Non-pigmented ciliary epithelial cell (primary cell): ENCODE measurements at places on chromosomes 5 and 9.

- no peak for DNase-seq
Observed at GRCh38 chr5:12316812-12317211, 412.6 kb upstream of the CTNND2 start.

- DNase-seq, result no peak
Observed at GRCh38 chr9:106862821-106863720, at the start of gene ZNF462. Gene ZNF462, plus strand, starts transcription at chr9:106863166. Its CDS starts 60,218 bp downstream, at chr9:106923384.

DNA sequence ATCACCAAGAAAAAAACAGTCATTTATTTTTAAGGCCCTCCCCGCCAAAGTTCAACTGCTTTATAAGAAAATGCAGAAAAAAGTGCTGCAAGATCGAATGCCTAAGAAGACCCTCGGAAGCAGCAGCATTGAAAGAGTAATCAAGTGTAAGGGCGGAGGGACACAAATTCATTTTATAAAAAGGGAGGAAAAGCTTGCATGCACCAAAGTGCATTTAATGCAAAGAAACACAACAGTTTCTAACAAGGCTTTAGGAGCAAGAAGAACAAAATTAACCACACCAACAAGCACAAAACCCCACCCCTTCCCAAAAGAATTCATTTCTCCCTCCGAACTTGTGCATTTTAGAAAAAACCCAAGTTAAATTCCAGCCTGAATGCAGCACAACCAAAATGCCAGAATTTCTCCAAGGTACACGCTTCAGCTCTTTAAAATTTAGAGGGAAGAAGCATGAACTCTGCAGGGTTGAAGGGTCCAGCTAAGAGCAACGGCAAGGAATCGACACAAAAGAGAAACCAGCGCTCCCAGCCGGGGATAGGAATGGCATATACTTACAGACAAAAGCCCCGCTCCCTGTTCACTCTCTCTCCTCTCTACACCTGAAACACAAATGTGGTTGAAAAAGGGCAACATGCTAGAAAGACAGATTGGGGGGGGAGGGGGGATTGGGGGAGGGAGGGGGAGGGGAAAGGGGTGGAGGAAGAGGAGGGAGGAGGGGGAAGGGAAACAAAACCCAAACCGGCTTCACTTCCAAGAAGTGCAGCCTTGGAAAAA lies at the start of gene NREP:
NREP (minus strand) TSS at position 614 of the 774 bp plus-strand sequence. CDS start 1,422 bp downstream, outside the sequence.
- no peak for DNase-seq

GRCh38 chr5:151271336-151271735 lies 18.4 kb downstream of the GM2A start:
- no peak for DNase-seq

- DNase-seq, result no peak
Observed at GRCh38 chr5:153831973-153832372, 206.7 kb downstream of the FAM114A2 start.

DNA sequence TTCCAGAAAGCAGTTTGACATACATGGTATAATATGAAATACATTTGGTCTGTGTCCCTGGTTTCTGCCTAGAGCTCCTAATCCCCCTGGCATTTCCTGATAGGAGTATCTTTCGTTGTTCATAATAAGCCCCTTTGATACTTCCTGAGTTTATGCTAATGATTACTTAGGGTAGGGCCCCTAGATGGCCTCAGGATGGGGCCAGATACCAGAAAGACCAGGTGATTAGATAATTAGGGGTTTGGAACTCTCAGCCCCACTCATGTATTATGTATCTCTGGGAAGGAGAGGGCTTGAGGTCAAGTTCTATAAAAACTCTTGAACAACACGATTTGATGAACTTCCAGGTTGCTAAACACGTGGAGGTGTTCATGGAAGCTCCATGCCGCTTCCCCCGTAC lies 163.3 kb upstream of the ZNF608 start:
- DNase-seq, result no peak

DNA sequence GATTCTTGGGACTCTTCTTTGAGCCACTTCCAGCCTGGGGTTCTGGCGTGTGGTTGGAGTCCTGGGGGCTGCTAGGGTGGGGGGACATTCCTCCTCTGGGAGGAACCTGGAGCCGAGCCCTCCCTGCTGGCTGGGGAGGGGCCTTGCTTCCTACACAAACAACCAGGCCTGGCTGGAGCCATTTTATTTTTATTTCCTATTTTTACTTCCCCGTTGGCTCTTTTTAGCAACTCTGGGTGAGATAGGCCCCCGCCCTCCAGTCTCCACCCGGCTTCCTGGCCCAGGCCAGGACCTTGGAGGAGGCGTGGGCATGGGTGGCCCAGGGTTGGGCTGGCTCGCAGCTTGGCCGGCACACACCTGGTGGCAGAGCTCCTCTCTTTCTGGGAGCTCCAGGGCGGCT lies 15.1 kb downstream of the RXRA start:
- no peak for DNase-seq

- DNase-seq, result no peak
Observed at GRCh38 chr5:136143312-136143711, 10.7 kb downstream of the SMAD5 start.

- no peak for DNase-seq
Observed at GRCh38 chr9:70478963-70479641, 64.6 kb upstream of the KLF9 start.

DNA sequence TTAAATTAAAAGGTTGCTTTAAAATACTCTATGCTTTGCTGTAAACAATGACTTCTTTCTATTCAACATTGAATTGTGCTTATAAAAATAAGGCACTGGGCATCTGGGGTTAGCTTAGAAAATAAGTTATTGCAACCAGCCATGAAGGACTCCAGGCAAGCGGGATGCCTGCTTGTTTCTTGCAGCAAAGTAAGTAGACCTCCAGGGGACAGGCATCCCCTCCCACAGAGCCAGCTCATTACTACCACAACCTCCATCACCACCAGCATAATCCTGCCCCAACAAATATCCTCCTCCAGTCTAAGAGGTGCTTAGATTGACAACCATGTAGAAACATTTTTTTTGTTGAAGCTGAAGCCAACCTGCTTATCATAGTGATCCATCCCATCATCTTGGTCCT lies 190.4 kb downstream of the TARS1 start:
- no peak for DNase-seq

DNA sequence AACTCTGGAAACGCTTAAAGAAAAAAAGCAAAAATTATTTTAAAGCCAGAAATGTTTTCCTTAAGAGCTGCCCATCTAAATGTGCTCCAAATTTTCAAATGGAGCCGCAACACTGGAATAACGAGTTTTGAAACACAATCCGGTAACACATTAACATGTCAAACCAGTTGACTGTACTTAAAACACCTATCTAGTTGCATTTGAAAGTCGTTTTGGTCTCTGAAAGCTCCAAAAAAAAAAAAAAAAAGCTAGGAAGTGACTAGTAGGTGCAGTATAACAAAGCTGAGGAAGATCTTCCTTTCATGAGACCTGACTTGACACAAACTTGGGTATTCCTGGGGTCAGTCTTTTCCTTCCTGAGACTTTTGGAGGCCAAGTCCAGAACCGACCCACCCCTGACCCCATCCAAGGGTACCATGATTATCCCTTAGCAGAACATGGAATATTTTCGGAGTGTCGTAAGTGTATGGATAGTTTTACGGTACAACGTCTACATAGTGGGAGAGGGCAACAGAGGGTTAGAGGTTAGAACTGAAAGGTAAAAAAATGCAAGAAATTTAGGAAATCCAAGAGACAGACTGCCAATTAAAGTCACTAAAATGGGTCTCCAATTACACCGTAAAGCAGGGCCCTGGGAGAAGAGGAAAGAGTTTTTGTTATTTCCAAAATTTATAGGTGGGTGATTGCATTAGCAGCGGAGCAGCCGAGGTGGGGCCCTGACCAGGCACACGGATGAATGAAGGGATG lies 812 bp downstream of the CETN3 start:
- no peak for DNase-seq

- DNase-seq, result no peak
Observed at GRCh38 chr9:14650596-14650995, 42.6 kb downstream of the ZDHHC21 start.

GRCh38 chr5:82164977-82165713 lies 113.0 kb downstream of the RPS23 start:
- DNase-seq, result no peak

GRCh38 chr5:156326718-156327259 lies at the start of gene SGCD:
Gene SGCD, plus strand, starts transcription at chr5:156327164.
- DNase-seq, result no peak

GRCh38 chr9:114774524-114774923 lies 31.3 kb downstream of the TNFSF15 start:
- DNase-seq, result no peak

DNA sequence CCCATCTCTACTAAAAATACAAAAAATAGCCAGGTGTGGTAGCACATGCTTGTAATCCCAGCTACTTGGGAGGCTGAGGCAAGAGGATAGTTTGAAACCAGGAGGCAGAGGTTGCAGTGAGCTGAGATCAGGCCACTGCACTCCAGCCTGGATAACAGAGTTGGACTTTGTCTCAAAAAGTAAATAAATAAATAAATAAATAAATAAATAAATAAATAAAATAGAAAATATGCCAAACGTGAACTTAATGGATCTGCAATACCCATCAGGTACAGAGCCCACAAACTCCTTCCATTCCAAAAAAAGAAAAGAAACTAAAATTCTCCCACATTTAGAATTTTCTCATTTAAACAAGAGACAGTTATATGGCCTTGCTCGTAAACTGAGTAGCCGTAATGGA lies 702.7 kb downstream of the CDH18 start:
- DNase-seq, result no peak

DNA sequence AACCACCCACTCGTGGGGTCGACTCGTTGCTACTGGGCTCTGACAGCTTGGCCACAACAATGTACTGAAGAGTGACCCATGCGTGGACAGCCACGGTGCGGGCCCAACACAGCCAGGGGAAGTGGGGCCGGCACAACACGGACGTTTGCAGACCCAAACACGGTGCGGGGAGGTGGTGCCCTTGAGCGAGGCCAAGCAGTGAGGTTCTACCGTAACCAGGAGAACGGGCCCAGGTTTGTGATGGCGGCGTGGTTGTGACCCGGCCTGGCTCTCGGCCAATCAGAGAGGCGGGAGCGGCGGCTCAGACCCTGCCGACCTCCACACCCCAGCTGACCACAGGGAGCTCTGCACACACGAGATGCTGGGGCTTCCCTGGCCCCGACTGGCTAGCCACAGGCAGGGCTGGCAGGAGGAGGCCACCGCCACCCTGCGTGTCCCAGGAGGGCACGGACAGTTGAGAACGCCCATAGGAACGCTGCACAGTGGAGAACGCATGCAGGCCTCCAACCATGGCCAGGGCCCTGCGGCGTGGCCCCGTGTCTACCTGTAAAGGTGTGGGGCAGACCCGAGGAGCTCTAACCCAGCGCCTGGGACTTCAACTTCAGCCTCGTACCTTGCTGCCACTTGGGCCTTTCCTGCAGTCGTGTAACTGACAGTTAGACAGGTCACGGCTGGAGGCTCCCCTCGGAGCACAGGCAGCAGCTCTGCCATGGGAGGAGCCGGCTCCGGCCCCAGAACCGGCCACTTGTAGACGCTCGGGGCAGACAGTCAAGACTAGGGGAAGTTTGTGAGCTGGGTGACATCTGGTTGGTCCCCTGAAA lies 13.7 kb downstream of the BRD3 start:
- DNase-seq, result no peak

DNA sequence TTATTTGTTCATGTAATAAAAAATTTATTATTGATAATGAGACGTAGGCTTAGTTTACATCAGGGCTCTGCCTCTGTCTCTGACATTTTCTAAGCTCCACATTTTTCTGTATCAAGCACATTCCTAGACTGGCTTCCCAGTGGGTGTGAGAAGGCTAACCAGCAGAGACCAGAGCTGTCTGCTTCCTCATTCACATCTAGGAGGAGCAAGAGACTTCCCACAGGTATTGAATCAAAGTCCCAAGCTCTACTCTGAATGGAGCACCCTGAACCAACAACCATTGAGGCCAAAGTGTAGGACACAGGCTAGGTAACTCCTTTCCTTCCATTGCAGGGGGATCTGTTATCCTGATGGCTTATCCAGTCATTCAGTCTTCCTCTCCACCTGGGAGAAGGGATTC lies 72.4 kb downstream of the PARP8 start:
- DNase-seq, result no peak

DNA sequence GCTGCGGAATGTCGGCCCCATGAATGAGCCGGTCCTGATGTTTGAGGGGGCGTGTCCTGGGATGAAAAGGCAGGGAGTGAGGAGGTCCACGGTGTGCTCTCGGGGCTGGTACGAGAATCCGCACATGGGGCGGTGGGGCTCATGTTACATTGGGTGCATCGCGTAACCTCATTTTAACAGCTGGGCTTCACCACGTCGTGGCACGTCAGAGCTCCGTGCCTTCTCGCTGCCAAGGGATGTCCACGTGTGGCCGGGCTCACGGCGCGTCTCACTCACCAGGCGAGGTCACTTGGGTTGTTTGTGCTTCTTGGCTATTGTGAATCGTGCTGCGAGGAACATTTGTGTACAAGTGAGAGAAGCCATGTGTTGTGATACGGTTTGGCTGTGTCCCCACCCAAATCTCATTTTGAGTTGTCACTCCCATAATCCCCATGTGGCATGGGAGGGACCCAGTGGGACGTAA lies 29.1 kb upstream of the IRX4 start:
- no peak for DNase-seq

DNA sequence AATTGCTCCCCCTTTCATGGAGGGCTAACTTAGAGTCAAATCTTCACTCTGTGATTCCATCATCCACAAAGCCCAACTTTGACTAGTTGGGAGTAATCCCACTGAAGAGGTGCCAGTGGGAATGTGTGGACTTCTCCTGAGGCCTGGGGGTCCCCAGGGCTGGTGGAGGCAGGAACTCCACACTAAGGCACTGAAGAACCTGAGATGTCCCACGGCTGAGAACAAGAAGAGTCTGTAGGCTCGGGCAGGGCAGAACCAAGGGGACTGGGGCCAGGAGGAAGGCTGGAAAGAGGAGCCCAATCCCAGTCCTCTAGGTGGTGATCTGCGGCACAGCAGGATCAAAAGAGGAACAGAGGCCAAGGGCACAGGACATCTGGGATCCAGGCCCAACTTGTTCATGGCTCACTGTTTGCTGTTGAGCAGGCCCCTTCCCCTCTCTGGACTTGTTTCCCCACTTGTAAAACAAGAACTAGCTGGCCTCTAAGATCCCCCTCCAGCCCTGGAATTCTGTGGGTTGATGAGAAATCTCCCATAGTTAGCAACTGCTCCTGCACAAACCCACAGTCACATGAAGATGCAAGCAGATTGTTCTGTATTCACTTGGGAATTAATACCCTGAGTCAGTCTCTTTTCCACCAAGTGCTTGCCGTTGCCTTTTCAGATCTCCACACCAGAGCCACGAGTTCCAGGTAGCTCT lies 32.7 kb upstream of the ALDH1B1 start:
- DNase-seq, result no peak

- DNase-seq, result no peak
Observed at GRCh38 chr5:153209016-153209415, 281.5 kb upstream of the GRIA1 start.

DNA sequence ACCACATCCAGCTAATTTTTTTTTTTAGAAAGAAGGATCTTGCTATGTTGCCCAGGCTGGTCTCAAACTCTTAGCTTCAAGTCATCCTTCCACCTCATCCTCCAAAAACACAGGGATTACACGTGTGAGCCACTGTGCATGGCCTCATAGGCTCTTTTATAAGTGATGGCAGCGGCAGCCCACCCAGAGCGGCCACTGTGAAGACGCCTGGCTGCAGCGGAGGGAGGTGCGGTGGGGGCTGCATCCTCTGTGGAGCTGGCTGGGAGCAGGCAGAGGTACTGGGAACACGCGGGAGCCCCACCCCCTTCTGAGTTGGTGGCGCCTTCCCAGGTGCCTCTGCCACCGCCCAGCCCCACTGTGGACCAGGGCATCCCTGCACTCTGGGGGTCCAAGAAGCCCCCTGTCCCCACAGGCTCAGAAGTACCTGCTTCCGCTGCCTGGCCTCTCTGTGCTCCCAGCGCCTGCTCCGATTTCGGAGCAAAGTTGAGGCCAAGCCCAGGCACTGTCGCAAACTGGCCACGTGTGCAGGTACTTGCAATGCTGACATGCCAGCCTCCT lies 16.9 kb upstream of the ECPAS start:
- DNase-seq, result no peak
